ENCODE measurements at places on chromosomes 5 and 9.

- DNase-seq, result peak; percentile 54
These were observed at the start of gene REEP2 for GRCh38 chr5:138438724-138439476. Gene REEP2 (plus strand): TSS chr5:138439057. CDS start chr5:138439209, 152 bp downstream.

GRCh38 chr5:54619731-54620130, 102.2 kb downstream of the SNX18 start:
- DNase-seq, result no peak

DNA sequence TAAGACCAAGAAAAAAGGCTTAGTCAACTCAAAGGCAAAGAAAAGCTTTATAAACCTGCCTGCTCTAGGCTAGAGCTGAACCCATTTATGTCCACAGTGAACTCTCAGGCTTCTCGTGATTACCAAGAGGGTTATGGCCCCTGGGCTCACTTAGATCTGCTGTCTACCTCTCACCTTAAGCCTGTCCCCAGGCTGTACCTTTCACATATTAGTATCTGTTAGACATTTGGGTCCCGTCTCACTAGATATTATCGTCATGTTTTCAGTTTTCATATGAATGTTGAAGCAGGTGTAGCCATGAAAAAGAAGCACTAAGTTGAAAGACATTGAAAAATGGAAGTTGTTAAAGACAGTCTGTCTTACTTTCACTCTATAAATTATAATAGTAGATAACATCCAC, 75.2 kb upstream of the COX7C start:
- no peak for DNase-seq

GRCh38 chr9:120659676-120660075, 54.6 kb downstream of the MEGF9 start:
- no peak for DNase-seq

DNA sequence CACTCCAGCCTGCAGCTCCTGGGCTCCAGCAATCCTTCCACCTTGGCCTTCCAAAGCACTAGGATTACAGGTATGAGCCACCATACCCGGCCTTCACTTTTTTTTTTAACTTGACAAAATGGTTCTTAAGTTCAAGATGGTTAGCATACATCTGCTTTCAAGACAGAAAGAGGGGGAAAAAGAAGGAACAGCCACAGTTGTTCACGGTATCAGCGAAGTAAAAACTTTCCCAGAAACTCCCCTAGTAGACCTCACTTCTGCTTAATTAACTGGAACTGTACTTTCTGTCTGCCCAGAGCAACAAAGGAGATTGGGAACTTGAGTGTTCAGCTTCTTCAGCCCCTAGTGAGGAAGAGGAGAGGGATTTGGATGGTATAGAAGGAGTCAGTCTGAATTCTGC, 116.7 kb downstream of the UGCG start:
- DNase-seq, result no peak

DNA sequence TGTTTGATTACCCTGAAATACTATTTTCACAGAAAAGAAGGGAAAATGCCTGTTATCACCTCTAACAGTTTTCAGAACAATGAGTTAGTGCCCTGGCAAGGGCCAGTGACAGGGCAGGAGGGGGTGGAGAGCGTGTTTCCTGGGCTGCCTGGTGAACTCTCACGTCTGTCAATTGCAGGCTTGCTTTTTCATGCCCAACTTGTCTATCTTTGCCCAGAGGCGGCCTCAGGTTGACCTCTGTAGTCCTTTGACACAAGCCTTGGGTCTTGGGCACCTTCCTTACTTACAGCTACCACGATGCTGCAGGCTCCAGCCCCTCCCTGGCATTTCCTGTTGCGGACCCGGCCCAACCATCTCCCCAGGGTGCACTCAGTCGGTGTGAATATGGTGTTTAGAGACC, 2.2 kb upstream of the CEL start:
- no peak for DNase-seq

DNA sequence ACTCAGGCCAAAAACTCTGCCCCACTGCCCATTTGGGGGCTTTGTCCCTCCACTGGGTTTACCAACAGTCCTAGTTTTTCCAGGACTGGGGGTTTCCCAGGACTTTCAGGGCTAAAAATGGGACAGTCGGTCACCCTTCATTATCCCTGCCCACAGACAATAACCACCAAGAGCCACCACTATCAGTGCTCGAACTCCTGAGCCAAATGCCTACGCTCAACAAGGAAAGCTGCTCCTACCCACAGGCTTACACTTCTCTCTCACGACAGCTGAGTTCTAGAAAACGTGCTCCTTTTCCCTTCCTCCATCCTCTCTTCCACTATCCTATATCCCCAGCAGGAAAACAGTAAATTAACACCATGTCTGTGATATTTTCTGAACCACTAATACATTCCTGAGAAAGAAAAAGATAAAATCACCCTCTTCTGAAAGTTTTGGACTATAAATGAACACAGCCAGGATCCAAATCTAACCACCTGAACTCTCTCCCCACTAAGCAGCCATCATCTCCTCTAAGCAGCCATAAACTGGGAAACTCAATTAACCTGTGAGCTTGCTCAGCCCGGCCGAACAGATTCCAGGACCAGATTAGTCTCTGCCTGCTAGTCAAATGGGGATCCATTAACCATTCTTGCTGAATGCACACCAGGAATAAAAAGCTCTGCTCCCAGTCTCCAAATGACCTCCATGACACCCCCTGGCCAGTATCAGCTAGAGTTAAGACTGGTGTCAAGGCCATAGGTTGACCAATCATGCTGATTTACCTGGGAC, 41.8 kb downstream of the KLHL3 start:
- DNase-seq, result no peak

DNA sequence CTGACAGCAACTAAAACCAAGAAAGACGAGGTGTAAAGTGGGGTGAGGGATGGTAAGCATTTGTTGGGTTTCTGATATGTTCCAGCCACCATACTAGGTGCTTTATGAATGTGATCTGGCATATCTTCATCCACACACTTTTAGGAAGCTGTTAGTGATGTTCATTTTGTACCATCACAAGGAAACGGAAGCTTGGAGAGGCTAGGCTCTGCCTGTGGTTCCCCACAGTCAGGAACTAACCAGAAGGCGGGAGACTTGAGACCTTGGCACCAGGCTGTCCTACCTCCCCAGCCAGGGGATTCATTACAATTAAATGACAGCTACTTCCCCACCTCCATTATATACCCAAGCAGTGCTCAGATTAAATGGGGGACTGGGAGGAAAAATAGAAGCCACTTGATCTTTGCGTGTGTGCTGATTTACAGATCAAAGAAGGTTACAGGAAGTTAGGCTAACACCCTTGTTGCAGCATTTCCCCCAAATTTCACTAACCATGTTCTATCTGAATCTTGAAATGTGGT, 43.0 kb downstream of the SFXN1 start:
- no peak for DNase-seq

DNA sequence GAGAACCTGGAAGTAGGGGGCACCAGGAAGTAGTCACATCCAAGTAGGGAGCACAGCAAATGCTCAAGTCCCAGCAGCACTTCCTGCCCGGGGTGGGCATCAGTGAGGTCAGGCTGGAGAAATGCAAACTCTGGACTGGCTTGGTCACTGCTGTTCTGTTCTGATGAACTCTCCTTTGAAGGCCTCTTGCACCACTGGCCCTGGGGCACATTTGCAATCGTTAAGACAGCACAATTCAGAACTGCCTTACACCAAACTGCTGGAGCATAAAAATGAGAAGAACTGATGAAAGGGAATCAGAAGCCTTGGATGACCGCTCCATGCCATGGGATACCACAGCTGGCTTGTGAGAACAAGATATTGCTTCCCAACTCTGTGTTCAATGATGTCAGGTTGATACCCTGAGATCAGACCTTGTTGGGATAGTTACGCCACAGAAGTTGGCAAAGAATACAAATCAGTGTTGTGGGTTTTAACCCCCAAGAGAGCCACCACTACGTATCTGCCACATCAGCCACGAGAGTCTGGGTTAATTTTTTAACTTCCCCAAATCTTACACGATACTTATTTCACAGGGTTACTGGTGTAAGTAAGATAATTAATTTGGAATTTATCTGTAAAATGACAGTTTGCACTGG, 42.3 kb upstream of the ZSWIM6 start:
- DNase-seq, result no peak

DNA sequence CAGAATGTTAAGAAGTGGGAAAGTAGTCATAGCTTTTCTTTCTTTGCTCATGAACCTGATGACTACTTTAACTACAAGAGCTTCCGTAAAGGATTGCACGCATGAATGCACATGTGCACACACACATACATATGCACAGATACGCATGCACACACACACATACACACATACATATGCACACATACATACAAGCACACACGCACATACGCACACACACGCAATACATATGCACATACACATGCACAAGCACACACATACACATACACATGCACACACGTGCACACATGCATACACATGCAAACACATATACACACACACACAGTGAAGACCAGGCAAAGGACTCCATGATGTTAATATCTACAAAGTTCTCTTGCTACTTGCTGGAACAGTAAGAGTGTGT, 22.9 kb downstream of the LSM11 start:
- DNase-seq, result no peak

GRCh38 chr9:93960971-93961841, 6.1 kb upstream of the BARX1 start:
- no peak for DNase-seq

GRCh38 chr5:171906066-171906570, 100.3 kb downstream of the FBXW11 start:
- DNase-seq, result no peak

- DNase-seq, result no peak
These were observed 243.8 kb upstream of the WWC1 start for GRCh38 chr5:168047669-168048111.

DNA sequence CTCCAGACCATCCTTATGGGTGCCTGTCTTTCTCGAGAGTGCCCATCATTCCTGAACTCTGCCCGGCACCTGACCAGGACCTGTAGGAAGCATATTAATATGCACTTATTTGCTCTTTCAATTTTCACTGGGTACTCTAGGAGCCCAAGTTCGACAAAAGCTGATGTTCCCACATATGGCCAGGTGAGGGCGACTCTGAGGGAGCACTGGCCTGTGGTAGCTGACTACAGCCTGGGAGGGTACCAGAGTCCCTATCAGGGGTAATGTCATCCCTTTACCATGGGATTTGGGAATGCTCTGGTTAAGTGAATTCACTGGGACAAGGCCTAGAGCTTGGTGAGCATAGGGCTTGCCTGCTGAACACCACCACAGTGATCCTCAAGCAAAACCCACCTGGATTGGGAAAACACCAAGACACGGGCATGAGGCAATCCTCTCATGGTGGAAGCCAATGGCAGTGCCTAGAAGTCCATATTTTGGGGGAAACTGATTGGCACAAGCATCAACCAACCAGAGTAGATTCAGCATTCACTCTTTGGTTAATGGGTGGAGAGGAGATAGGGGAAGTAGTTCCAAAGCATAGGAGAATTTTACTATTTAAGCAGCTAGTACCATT, 112.2 kb downstream of the MTX3 start:
- DNase-seq, result peak; percentile 19

DNA sequence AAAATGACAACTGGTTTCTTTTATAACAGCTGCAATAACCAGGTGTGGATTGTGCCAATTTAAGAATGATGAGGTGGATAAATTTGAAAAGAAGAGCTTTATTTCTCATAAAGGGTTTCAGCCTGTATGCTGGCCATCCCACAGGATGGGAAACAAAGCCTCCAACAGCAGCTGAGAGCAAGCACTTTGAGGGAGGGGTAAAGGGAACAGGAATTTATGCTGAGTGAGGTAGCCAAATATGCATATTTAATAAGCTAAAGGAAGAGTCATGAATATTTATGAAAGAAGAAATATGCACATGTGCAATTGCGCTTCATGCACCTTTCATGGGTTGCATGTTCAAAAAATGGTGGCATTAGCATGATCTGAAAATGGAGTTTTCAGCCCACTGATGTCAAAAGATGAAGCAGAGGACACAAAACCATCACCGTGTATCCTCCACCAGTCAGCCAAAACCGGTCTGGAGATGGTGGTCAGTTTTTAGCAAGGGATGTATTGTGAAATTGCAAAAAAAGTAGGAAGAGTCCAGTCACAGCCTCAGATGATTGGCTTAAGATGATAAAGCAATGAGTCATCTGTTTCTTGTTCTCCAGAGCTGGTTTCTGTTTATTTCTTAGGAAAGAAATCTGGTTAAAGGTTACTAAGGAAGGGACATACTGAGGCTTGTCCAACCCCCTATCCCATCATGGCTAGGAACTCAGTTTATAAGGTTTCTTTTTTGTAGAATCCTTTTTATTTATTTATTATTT, 47.9 kb downstream of the DEPDC1B start:
- no peak for DNase-seq

GRCh38 chr5:96065685-96066385, 104.2 kb upstream of the ELL2 start:
- no peak for DNase-seq

- DNase-seq, result no peak
These were observed 64.9 kb upstream of the SHC3 start for GRCh38 chr9:89243296-89244061.

- DNase-seq, result no peak
These were observed 6.3 kb upstream of the NR5A1 start for GRCh38 chr9:124513376-124513994.

DNA sequence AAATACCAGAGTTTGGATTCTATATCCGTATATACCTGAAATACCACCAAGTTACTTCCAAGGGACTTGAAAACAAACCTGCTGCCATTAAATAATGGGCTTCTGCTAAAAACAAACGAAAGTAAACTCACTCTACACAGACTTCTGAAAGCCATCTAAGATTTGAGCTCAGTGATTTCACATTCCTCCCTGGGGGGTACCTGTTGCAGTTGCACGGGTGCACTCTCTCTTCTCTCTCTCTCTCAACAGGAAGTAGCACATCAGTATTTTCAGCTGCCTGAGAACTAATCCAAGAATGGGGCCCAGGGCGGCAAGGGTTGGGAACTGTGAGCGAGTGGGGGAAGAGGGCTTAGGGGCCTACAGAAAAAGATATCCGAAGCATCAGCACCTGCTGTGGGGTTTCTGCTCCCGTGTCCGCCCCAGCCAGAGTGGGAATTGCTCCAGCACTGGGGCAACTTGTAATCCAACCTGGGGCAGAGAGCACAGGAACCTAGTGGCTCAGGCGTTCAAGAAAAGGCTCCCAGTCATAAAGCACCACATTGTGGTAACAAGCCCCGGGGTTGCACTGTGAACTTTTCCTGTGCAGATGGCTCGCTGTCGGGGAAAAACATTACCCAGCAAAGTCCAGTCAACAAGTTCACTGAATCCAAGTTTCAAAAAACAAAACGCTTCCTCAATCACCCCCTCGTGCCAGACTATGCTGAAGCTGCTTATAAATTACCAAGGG, 99.8 kb downstream of the EFNA5 start:
- DNase-seq, result peak; percentile 4

GRCh38 chr5:129593525-129593924, 133.4 kb downstream of the ADAMTS19 start:
- DNase-seq, result no peak

Data from activated CD4-positive, alpha-beta T cell treated with anti-CD3 and anti-CD28 coated beads for 24 hours (primary cell).